ENCODE measurements at places on chromosomes 16 and 17.

DNA sequence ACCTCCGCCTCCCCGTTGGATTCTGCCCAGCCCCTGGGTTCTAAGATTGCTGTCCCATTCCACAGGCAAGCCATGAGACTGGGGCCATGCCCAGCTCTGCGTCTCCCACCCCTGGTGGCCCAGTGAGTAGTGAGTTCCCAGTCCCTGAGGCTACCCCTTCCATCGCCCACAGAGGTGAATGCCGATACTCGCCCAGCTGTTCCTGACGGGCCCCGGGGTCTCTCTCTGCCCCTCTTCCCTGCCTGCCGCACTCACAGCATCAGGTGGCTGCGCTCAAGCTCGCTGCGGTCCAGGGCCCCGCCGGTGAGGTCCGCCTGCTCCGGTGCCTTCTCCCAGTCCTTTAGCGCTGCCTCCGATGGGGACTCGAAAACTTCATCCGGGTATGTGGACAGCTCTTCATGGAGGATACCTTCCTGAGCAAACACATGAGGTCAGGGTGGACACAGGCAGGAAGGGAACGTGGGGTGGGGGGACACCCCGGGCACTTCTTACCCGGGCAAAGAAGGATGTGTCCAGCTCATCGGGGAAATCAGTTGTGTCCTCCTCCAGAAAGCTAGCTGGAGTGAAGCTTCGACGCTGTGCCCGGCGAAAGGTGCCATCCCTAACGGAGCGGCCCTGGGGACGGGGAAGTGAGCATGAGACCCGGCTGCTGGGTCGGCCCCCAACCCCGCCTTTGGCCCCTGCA, 8.8 kb downstream of the SNRNP25 start:
- DNase-seq, result no peak

DNA sequence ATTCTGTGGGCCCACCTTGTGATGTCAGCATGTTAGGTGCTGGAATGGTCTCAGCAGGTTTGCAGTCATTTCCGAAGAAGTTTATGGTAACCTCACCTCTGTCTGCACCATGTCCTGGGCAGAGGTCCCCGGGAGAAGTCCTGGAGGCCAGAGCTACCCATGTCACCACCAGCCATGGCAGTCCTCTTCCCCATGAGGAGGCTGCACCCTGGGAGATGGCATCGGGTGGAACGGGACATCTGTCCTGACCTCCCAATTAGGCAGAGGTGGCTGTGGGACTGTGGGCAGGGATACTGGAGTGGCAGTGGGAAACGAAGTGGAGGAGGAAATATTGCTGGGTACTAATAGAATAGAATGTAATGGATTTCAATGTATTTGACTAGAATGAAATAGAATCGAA, 511.8 kb upstream of the WSB1 start:
- DNase-seq, result no peak

- no peak for DNase-seq
Measured at GRCh38 chr16:57354311-57354710, 4.3 kb upstream of the CCL22 start.

DNA sequence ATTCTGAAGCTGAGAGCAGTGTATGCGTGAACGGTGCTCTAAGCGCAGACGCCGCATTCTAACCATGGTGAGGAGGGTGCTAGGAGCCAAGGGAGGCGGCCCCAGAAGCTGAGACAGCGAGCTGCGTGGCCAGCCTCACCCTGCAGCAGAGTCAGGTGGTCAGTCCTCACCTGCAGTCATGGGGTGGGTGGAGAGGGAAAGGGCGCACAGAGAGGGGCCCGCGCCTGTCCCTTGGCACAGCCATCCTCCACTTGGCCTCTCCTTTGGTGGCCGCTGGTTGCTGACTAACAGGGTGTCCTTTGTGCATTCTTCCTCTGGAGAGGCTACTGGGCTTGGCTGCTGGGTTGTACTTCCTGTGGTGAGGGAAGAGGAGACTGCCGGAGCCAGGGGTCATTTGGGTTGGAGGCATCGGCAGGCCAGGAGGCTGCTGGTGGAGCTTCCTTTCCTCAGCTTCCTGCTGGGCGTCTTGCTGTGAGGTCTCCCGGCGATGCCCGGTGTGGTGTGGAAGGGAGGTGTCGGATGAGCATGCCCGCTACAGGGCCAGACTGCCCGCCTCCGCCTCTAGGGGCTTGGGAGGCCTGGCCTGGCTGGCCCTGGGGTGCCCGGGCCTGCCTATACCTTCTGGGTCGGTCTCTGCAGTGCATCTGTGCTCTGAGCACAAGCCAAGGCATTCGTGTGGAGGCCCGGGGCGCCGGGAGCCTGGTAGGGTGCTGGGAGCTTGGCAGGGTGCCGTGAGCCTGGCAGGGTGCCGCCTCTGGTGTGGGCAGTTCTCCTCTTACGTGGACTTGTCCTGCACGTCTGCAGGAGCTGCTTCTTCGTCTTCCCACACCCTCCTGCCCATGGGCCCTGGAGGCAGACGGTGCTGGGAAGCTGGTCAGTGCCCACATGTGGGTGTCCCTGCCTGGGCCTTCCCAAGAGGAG, 17.4 kb downstream of the RNF213 start:
- no peak for DNase-seq

- DNase-seq, result no peak
Measured at GRCh38 chr16:2897110-2897509, 14.1 kb downstream of the FLYWCH2 start.

DNA sequence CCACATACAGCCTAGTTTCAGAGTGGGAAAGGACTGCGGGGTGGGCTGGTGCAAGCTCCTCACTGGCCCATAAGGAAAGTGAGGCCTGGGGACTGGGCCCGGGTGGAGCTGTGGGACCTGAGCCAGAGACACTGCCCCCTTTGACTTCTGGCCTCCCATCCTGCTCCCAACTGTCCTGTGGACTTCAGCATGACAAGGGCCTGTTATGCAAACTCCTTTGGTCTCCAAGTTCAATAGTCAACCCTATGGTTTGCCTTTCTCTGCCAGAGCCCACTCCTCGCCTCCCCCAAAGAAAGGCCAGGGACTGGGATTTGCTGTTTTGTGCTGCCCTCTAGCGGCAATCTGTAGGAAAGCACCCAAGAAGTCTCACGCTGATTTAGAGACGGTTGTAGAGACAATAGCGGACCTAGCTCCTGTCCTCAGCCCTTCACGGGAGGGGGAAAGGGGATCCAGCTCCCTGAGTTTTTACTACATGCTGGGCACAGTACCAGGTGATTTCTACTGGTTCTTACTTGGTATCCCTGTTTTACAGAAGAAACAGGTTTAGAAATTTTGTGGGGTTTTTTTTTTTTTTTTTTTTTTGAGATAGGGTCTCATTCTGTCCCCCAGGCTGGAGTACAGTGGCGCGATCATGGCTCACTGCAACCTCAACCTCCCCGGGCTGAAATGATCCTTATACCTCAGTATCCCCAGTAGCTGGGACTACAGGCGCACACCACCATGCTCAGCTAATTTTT, 1.2 kb upstream of the TLCD3B start:
- peak; percentile 74 for DNase-seq

GRCh38 chr16:11672206-11673090, 4.2 kb downstream of the SNN start:
- DNase-seq, result peak; percentile 52

DNA sequence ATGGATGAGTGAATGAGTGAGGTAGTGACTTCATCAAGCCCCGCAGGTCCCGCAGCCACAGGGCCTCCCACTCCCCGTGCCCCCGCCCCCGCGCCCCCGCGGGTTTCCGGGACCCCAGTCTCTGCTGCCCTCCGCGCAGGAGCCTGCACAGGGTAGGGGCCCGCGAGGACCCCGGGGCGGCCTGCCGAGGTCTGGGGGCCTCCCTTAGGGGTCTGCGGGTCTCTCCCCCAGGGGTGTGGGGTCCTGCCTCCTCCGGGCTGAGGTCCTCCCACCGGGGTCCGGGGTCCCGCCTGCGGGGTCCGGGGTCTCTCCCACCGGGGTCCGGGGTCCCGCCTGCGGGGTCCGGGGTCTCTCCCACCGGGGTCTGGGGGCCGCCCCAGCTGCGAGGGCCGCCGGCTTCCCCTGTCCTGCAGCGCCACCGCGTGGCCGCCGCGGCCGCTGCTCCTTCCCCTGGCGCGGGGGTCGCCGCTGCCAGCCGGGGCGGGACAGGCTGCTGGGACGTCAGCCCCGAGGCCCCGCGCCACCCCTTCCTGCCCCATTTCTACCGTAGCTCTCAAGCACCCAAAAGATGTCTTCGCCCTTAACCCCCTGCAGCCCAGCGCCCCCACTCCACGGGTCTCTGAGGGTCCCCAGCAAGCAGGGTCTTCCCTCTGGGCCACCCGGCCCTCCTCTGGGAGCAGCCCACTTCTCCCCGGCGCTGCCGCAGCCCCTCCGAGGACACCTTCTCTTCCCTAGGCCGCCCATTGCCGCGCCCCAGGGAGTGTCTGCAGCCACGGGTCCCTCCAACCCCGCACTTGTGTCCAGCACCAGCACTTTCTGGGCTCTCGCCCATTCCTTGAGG, 10.4 kb upstream of the CHMP6 start:
- peak; percentile 28 for DNase-seq

DNA sequence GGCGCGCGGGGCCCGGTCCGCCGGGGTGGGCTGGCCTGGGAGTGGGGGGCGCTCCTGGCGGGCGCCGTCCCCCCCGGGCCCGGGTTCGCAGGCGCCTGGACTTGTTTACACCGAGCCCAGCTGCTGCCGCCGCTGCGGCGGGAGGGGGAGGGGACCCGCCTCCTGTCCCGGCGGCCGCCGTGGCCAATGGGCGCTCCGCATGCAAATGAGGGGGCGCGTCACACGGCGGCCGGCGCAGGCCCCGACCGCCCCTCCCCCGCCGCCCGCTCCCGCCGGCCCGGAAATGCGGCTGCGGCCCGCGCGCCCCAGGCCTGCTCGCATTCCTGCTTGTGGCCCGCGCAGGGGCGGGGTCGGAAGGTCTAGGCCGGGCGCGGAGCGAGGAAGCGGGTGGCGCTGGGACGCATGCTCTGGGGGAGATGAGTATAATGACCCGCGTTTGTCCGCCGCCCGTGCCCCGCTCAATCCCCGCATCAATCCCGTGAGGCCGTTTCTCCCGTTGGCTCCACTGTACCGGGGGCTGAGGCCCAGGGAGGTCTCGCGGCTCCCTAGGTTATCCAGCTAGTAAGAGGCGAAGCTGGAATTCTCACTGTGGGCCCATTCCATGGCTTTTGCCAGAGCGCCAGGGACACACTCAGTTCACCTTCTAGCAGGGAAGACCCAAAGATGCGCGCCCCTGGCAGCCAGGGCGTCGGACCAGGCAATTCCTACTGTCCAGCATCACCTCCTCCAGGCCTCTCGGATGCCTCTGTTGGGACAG, at the start of gene YPEL3:
Gene YPEL3 (minus strand): TSS at position 109 of the 757 bp plus-strand sequence. CDS start 731 bp downstream, outside the sequence.
- peak; percentile 91 for DNase-seq

- no peak for DNase-seq
Measured at GRCh38 chr17:78647032-78647431, 69.8 kb upstream of the DNAH17 start.

DNA sequence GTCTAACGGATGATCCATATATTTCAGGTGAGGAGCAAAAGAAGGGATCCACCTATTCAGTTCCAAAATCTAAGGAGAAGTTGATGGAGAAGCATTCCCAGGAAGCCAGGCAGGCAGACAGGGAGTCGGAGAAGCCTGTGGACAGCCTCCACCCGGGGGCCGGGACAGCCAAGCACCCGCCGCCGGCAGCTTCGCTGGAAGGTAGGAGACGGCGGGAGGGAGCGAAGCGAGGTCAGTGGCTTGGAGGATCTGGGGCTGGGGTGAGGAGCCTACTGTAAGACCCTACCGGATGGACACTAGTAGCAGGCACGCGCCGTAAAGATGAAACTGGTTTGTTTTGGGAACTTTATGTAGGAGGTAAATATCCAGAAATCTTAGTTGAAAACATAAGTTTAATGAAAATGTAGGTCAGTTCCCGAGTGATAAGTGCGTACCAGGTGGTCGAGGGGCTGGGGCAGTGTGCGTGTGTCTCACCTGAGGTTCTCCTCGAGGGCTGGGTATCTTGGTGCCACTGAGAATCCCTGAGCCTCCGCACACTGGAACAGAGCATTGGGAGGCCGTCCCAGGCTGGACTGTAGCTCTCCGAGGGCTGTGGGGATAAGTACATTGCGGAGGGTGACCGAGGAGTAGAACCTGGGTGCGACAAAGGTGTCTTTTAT, 714 bp downstream of the SPATA33 start:
- no peak for DNase-seq

GRCh38 chr17:10838682-10839081, 795 bp upstream of the PIRT start:
- no peak for DNase-seq

- no peak for DNase-seq
Measured at GRCh38 chr17:74778960-74779359, 2.8 kb upstream of the NAT9 start.

GRCh38 chr17:42723636-42724035, 21.2 kb downstream of the EZH1 start:
- no peak for DNase-seq

DNA sequence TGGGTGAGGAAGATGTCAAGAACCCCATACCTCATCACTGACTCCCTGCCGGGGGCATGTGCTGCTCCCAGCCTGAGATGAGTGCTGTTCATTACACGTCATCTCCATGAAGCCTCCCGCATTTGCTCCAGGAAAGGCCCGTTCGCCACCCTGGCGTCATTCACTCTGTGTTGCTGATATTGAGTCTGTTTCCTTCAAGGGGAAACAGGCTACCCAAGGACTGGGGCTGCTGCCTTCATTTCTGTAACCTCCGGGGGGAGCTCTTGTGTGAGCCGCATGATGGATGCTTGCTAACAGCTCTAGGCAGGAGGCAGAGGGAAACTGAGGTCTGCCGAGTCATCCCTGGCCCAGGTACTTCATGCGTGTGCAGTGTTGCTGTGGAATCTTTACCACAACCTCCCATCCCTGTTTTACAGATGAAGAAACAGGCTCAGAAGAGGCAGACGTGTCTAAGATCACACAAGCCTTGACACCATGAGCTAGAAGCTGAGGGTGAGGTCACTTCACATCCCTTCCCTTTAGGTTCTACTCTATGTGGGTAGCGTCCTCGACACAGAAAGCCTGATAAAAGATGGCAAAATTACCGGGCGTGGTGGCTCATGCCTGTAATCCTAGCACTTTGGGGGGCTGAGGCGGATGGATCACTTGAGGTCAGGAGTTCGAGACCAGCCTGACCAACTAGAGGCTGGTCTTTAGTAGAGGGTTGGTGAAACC, 3.5 kb upstream of the ARMC5 start:
- peak; percentile 39 for DNase-seq

- no peak for DNase-seq
Measured at GRCh38 chr17:82397449-82398335, 20.5 kb upstream of the HEXD start.

GRCh38 chr16:78284957-78285434, 185.5 kb downstream of the WWOX start:
- DNase-seq, result no peak

DNA sequence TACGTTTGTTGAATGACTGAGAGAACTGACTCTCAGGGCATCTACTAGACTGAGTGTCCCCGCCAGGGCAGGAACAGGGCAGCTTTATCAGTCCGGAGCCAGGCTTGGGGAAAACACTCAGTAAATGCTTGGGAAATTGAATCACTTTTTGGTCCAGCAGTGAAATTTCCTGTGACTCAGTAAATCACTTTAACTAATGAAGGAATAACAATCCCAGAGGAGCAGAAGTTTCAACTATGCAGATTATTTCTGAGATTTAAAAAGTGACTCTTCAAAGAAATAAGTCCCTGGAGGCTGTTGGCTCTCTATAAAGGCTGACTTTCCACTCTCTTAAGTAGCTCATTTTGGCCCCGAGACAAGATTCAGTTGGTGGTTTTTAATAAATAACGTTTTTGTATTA, 101.8 kb downstream of the FOXL1 start:
- no peak for DNase-seq

All from CD4-positive, alpha-beta T cell treated with Interleukin-10 for 1 hour (primary cell).